ENCODE measurements at places on chromosomes 12 and 14. TPM values are rescaled to one million over a fixed set of nuclear protein-coding genes. Genes with fewer than 3 reads are reported as not detected.

Gene NYNRIN
- total RNA-seq = 0.25 TPM

Gene TMBIM4
- total RNA-seq = 51.5 TPM

Gene SCNN1A
- 15.6 TPM for total RNA-seq

Gene JAG2
- 30.8 TPM for total RNA-seq

Gene TAS2R46
- total RNA-seq = 0.08 TPM

Gene ASCL1
- total RNA-seq = not detected

Gene POTEG
- not detected for total RNA-seq

Gene GPR84
- total RNA-seq = not detected

Gene A2ML1
- total RNA-seq = not detected

Gene NKX2-1
- 0.03 TPM for total RNA-seq

Gene PTPRR
- total RNA-seq = 0.37 TPM

Gene KRT2
- not detected for total RNA-seq

Gene LALBA
- not detected for total RNA-seq

Gene SLC25A21
- total RNA-seq = 0.35 TPM

Gene PLEKHG7
- total RNA-seq = 0.06 TPM

Gene AMN1
- 11.8 TPM for total RNA-seq

Gene CCDC184
- total RNA-seq = 3.1 TPM

Gene MMP19
- total RNA-seq = 0.31 TPM

Gene TNFRSF1A
- total RNA-seq = 488 TPM

Gene ETFBKMT
- 0.96 TPM for total RNA-seq

Gene IGF1
- not detected for total RNA-seq

Gene MGST1
- 804 TPM for total RNA-seq

Gene RDH11
- total RNA-seq = 60.2 TPM

Gene AMHR2
- 1.4 TPM for total RNA-seq

Gene SMCO2
- 0.10 TPM for total RNA-seq

Gene BIN2
- total RNA-seq = 0.07 TPM

Gene SIRT4
- total RNA-seq = 0.88 TPM

Gene EFCAB11
- 13.0 TPM for total RNA-seq

Gene SLC39A5
- total RNA-seq = not detected

Gene PZP
- total RNA-seq = not detected

Gene CYP46A1
- 0.09 TPM for total RNA-seq

Gene CNPY2
- total RNA-seq = 120 TPM

Gene ZNF385A
- total RNA-seq = 20.3 TPM

Gene BEGAIN
- total RNA-seq = 7.2 TPM

Gene POTEM
- total RNA-seq = not detected

Gene GDF3
- total RNA-seq = not detected

Gene PNMA1
- 67.3 TPM for total RNA-seq

Gene A2M
- not detected for total RNA-seq

Gene TMED10
- total RNA-seq = 327 TPM

Gene MYF5
- not detected for total RNA-seq

Gene RNASE3
- total RNA-seq = not detected

Gene PIP4K2C
- 40.1 TPM for total RNA-seq

Gene TEX52
- not detected for total RNA-seq

Gene RPS6KL1
- 0.49 TPM for total RNA-seq

Gene MYF6
- total RNA-seq = not detected

Gene SLC25A47
- total RNA-seq = not detected

Gene IL22
- total RNA-seq = not detected

Gene GLT8D2
- 0.25 TPM for total RNA-seq

Gene SERPINA3
- total RNA-seq = 11.2 TPM

Gene ZNF891
- 0.44 TPM for total RNA-seq

Gene MARK3
- 69.8 TPM for total RNA-seq

Gene TRPV4
- 0.08 TPM for total RNA-seq

Gene NRXN3
- 0.75 TPM for total RNA-seq

Gene C12orf56
- total RNA-seq = 0.03 TPM

Gene GLIPR1L1
- not detected for total RNA-seq

Gene SLC6A12
- total RNA-seq = 0.51 TPM

Gene PDE6H
- total RNA-seq = not detected

Gene CFAP251
- 1.3 TPM for total RNA-seq

Gene AKAP3
- total RNA-seq = 0.18 TPM
